Stimulated activated CD4-positive, alpha-beta T cell treated with anti-CD3 and anti-CD28 coated beads, TNF-alpha, amount 100 ng/mL, for 4 hours (primary cell): ENCODE measurements at places on chromosomes 6 and 20.

GRCh38 chr20:46028772-46029371 lies at the start of gene SLC12A5:
Gene SLC12A5 (plus strand): TSS chr20:46029215. CDS start chr20:46029345, 130 bp downstream.
- no peak for DNase-seq

- DNase-seq, result no peak
Measured at GRCh38 chr6:14349507-14349906, 231.9 kb downstream of the CD83 start.

GRCh38 chr6:150183105-150183504 lies 40.3 kb downstream of the PPP1R14C start:
- no peak for DNase-seq

GRCh38 chr6:118163542-118163941 lies 256.5 kb downstream of the SLC35F1 start:
- no peak for DNase-seq

GRCh38 chr6:35298625-35299140 lies 1.1 kb downstream of the DEF6 start:
- DNase-seq, result no peak

DNA sequence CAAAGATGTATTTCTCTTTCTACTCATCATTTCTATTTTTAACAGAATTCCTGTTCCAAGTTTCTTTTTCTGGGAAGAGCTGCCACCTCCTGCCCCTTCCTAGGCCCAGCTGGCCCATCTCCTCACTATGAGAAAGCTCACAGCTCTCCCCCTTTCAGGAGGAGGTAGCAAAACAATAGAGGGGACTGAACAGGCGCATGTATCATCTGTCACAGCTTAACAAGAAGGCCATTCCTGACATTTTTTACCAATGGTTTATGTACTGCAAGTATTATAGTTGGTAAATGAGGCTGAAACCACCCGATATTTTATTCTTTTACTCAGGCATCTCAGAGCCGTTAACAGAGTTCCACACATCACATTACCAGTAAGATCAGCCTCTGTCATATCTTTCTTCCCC lies 103.7 kb upstream of the MTHFD1L start:
- DNase-seq, result no peak

GRCh38 chr6:146700078-146700686 lies 101.4 kb downstream of the ADGB start:
- DNase-seq, result no peak

DNA sequence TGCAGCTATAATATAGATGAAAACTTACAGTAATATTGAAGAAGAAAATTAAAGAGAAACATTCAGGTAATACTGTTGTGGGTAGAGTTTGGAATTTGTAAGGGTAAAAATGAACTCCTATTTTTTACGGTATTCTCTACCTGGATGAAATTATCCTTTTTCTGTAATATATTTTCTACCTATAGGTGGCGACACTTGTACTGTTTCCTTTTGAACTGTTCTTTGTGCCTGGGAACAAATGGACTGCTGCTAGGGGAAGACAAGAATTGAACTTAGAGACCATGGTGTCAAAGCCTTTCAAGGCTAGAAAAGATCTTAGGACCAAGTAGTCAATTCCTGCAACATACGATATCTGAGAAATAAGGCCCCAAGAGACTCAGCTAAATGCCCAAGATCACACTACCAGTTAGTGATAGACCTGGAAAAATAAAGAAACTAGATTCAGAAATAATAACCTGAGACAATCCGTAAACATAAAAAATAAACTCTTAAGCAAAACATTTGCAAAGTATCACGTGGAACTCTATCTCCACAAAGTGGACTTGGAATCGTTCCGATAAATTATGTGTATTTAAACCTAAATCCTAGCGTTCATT lies 383.8 kb downstream of the TFAP2A start:
- DNase-seq, result no peak

DNA sequence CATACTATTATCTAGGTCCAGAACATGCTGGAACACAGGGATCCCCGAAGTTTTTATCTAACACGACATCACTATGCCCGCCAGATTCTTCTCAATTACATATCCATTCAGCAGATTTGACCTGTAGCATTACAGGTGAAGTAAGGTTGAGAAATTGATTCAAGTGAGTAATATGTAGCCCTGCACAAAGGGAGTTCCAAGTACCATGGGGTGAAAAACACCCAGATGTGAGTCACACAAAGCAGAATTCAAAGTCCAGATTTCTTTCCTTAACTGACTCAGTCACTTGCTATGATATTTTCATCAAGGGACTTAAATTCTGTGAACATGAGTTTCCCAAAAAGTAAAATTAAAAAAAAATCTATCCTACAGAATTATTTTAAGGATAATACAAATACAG lies 655.4 kb upstream of the PTCHD4 start:
- DNase-seq, result no peak

GRCh38 chr6:117265410-117266256 lies at the start of gene VGLL2:
Gene VGLL2 (plus strand): TSS chr6:117265558. CDS start chr6:117265764, 206 bp downstream.
- no peak for DNase-seq

DNA sequence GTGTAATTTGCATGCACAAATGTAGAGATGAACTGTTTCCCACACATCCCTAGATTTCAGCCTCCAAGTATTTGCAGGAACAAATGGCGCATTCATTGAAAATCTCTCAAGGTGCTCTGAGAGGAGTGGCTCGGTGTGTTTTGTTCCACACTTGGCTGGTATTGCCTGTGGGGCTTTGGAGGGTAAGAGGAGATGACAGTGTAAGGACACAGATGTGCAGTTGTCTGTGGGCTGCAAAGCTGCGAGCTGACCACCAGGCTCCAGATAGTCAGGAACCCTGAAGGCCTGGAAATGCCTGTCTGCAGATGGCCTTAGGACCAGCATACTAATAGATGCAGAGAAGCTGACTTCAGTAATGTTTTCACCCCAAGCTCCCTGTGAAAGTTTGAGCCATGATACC lies 57.7 kb upstream of the PBOV1 start:
- DNase-seq, result no peak

DNA sequence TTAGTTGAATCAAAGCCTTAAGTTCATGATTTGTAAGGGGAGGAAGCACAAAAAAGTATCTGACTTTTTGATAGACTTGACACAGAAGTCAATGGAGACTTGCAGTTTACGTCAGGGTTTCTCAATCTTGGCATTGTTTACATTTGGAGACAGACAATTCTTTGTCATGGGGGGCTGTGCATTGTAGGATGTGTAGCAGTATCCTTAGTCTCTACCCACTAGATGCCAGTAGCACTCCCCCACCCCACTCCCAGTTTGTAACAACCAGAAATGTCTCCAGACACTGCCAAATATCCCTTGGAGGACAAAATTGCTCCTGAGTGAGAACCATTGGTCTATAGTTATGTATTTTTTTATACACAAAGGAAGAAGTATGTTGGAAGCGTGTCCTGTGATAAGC lies 434.1 kb downstream of the RFPL4B start:
- DNase-seq, result no peak
